ENCODE measurements at places on chromosomes 4 and X. TPM values are rescaled to one million over a fixed set of nuclear protein-coding genes. Genes with fewer than 3 reads are reported as not detected.

TIGD2 gene
- 2.5 TPM for total RNA-seq

- no peaks in the 10 kb centered on the region for H3K27me3 ChIP-seq
- no peak overlapping the region for H3K27ac ChIP-seq
- DNase-seq: no peak
- H3K36me3 ChIP-seq: no peaks in the 10 kb centered on the region
- H3K4me1 ChIP-seq: no peaks in the 10 kb centered on the region
These were observed 82.1 kb downstream of the SLC39A8 start for GRCh38 chr4:102263024-102263787.

CLIC2 gene
- 12.0 TPM for total RNA-seq

DNA sequence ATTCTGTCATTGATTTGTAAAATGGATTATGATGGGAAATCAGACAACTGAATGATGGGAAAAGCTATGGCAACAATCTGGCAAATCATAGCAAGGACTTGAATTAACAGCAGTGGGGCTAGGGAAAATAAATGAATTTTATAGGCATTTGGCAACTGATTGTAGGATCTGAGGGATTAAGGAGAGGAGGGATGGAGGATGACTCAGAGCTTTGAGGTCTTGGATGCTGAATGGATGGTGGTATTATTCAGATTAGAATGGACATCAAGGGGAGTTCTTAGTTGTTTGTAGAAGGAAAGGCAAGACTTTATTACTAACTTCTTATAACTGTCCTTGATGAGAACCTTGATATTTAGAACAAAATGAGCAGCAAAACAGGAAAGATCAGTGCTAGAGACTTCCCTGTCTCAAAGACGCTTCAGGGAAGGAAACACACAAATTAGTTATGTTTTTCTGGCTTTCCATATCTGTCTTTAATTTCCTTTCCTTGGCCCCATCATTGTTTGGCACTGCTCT is 51.4 kb upstream of the HHIP start:
- no peaks in the 10 kb centered on the region for H3K27me3 ChIP-seq
- peaks cover 9% of the 10 kb centered on the region for H3K4me1 ChIP-seq
- no peak overlapping the region for H3K4me3 ChIP-seq
- H3K27ac ChIP-seq: no peak overlapping the region
- H3K36me3 ChIP-seq: no peaks in the 10 kb centered on the region

DNA sequence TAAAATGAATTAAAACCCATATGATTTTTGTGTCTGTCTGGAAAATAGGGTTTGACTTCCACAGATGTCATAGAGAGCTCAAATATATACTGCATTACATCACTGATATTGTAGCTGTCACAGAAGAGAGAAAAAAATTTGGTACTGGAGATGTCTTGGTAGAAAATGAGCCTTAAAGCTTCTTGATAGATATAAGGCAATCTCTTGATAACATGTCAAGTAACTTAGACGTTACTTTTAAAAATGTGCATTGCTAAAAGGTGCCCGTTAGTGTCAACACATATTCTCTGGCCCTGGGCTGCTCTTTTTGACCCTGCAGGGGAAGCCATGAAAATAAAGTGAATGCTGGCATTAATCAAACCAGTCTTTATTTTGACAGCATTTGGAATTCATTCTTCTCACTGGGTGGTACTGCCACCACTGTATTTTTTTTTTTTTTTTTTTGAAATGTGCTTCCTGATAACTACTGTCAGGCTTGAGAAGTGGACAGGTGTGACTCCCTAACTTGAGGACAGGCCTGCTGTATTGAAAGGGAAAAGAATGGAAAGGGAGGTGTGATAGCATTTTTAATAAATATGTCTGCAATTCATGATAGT is 53.0 kb upstream of the RAPGEF2 start:
- H3K27ac ChIP-seq: no peak overlapping the region
- peaks cover 8% of the 10 kb centered on the region for H3K4me1 ChIP-seq
- H3K27me3 ChIP-seq: no peaks in the 10 kb centered on the region
- DNase-seq: no peak
- no peak overlapping the region for H3K4me3 ChIP-seq

Data from esophagus muscularis mucosa (tissue), 4 donors.